ENCODE measurements at places on chromosomes 5 and 9.
A peak's percentile ranks its signal among the peaks of the same experiment; 100 is the strongest.

DNA sequence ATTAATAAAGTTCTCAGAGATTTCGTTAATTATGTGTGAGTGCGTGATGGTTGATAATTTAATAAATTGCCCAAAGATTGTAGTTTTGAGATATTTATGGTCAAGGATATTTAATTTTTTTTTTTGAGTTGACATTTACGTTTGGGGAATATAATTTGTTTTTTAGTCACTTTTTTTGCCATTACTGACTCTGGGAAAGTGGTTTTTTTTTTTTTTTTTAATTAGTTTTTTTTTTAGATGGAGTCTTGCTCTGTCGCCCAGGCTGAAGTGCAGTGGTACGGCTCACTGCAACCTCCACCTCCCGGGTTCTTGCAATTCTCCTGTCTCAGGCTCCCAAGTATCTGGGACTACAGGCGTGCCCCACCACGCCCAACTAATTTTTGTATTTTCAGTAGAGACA lies 1.7 kb downstream of the BDP1 start:
- H3K27ac ChIP-seq: peak overlapping the region; percentile 99
- peak overlapping the region; percentile 93 for H3K4me3 ChIP-seq
- peaks cover 14% of the 10 kb centered on the region for H3K4me1 ChIP-seq

DNA sequence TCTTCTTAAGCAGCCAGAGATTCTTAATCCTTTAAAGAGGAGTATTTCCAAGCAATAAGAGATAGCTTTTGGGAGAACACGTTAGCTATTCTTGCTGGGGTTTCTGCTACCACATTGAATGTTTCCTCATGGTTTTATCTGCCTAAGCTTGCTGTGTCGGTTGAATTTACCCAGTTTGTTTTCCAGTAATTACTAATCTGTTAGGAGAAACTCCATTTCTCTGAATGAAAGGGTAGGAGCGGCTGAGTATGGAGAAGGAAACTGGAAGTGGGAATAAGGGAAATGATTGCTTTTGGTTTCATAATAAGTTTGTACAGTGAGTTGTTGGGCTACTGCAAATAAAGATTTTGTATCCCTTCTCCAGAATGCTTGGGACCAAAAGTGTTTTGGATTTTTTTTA lies 1.2 kb downstream of the JAK2 start:
- no peak for DNase-seq
- peaks cover 18% of the 10 kb centered on the region for H3K4me1 ChIP-seq
- H3K27ac ChIP-seq: peak overlapping the region; percentile 84
- H3K36me3 ChIP-seq: no peaks in the 10 kb centered on the region
- H3K4me3 ChIP-seq: peak overlapping the region; percentile 94

DNA sequence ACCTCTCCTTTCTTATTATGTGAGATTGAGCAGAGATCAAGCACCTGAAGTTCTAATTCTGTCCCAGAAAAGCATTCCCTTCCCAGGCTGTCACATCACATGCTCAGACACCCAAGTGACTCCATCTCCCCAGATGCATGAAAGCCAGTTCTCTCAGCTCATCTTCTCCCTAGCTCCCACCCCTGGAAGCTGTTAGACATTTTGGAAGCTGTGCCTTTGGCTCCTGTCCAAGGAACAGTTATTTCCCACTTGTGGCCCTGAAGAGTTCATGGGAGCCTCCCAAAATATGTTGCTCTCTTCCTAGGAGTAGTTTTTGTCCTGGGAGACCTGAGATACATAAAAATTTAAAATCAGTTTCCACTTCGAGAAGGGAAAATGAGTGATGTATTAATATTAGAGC lies 161.4 kb upstream of the GAS1 start:
- DNase-seq: no peak
- H3K27ac ChIP-seq: no peak overlapping the region
- peaks cover 36% of the 10 kb centered on the region for H3K4me1 ChIP-seq
- H3K27me3 ChIP-seq: no peaks in the 10 kb centered on the region
- peaks cover 4% of the 10 kb centered on the region for H3K36me3 ChIP-seq
- no peak overlapping the region for H3K4me3 ChIP-seq

DNA sequence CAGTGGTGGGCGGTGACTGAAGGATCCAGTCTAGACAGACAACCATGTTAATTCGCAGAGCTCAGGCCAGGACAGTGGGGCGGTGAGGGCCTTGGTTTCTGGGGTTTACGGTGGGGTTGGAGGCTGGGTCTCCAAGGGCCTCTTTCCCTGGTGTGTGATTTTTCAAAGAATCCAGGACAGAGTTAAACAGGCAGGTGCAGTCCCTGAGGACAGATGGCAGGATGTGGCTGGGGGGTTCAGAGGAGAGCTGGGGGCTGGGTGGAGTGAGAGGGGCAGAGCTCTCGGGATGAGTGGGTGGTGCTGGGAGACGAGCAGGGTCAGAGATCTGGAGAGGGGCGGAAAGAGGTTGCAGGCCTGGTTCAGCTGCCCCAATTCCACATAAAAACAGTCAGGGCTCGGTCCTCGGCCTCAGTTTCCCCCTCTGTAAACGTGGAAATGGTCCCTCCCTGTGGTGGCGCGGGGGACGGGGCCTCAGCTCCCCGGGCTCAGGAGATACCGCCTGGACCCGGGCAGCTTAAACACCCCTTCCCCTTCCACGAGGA lies 145.9 kb downstream of the GAPVD1 start:
- DNase-seq: no peak
- peak overlapping the region; percentile 48 for H3K27ac ChIP-seq
- no peaks in the 10 kb centered on the region for H3K27me3 ChIP-seq

DNA sequence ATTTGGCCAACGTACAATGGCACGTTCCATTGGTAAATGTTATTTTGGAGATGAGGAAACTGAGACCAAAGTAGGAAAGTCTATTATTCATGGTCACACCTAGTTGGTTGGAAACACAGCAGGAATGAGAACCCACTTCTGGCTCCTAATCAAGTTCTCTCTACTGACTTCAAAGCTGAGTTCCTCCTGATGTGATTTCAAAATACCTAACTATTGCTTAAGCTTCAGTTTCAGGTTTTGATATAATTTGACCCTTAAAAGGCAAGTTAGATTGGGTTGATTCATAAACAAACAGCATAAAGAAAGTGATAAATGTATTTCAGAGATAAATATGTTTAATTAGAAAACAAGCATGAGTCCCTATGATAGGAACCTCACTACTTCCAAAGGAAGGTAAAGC lies 312.5 kb downstream of the PARP8 start:
- H3K4me3 ChIP-seq: no peak overlapping the region
- no peak for DNase-seq
- peaks cover 3% of the 10 kb centered on the region for H3K4me1 ChIP-seq
- H3K36me3 ChIP-seq: no peaks in the 10 kb centered on the region

DNA sequence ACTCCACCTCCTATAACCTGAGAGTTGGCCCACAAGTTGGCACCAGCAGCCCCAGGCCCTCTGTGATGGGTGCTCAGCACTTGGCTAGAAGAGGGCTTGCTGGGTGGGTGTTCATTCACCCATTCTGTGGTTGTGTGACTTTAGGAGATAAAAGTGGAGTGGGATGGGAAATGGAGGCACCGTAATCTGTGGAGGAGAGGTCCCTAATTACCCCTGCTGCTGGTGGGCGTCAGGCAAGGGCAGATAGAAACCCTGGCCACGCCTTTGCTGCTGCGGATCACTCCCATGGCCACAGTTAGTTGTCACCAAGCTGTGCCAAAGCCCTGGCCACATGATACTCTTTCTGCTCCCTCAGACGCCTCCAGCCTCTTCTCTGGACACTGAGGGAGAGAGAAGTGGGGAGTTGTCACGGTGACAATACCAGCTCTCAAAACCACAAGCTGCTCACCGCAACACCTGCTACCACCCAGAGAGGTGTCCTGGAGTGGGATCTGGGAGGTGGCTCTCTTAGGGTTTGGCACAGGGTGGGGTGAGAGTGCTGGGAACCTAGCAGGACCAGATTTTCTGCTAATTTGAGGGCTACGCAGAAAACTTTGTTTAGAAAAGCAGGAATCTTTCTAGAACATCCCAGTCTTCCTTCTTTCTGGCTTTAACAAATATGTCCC lies 12.0 kb upstream of the NEUROG1 start:
- H3K36me3 ChIP-seq: no peaks in the 10 kb centered on the region
- H3K4me1 ChIP-seq: peaks cover 18% of the 10 kb centered on the region
- H3K27me3 ChIP-seq: peaks cover 89% of the 10 kb centered on the region
- H3K4me3 ChIP-seq: no peak overlapping the region

GRCh38 chr5:56356836-56357160 lies 123.7 kb upstream of the ANKRD55 start:
- peak overlapping the region; percentile 96 for H3K27ac ChIP-seq
- H3K27me3 ChIP-seq: no peaks in the 10 kb centered on the region
- H3K4me3 ChIP-seq: no peak overlapping the region
- DNase-seq: no peak

- H3K4me1 ChIP-seq: no peaks in the 10 kb centered on the region
- DNase-seq: no peak
- no peak overlapping the region for H3K27ac ChIP-seq
- H3K4me3 ChIP-seq: no peak overlapping the region
- no peaks in the 10 kb centered on the region for H3K36me3 ChIP-seq
- no peaks in the 10 kb centered on the region for H3K27me3 ChIP-seq
These were observed 8.4 kb downstream of the ZNF474 start for GRCh38 chr5:122137702-122138101.

DNA sequence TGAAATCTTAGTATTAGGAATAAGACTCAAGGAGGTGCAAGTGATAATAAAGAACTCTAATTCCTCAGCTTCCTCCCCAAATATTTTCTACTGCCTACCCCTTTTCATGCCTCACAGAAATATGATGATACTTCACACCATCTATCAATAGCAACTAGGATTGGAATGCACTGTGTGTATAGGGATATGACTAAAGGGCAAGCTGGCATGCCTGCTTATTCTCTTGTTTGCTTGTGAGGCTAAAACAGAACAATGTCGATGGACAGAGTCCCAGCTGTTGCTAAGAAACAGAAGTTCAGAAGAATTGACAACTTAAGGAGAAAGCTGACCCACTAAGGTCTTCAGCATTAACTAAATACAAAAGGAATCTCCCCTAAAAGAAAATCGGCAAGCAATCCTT lies 9.7 kb upstream of the CHD1 start:
- DNase-seq: no peak
- no peaks in the 10 kb centered on the region for H3K27me3 ChIP-seq
- H3K27ac ChIP-seq: no peak overlapping the region
- H3K4me3 ChIP-seq: no peak overlapping the region

DNA sequence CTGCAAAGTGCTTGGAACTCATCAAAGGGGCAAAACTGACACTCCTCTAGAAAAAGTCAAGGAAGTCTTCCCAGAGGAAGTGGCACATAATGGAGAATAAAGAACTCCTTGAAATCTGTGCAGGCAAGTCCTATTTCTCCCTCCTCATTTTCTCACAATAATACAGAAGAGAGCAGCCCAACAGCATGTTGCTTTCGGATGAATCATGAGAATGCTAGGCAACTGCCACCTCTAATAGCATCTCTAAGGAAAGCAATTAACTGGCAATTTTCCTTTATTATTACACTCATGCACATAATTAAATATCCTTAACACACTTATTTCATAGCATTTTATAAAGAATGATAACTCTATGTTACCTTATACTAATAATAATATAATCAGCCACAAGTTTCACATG lies 122.2 kb upstream of the PTGER4 start:
- no peak overlapping the region for H3K27ac ChIP-seq
- H3K4me1 ChIP-seq: peaks cover 45% of the 10 kb centered on the region
- H3K4me3 ChIP-seq: no peak overlapping the region
- no peaks in the 10 kb centered on the region for H3K36me3 ChIP-seq

DNA sequence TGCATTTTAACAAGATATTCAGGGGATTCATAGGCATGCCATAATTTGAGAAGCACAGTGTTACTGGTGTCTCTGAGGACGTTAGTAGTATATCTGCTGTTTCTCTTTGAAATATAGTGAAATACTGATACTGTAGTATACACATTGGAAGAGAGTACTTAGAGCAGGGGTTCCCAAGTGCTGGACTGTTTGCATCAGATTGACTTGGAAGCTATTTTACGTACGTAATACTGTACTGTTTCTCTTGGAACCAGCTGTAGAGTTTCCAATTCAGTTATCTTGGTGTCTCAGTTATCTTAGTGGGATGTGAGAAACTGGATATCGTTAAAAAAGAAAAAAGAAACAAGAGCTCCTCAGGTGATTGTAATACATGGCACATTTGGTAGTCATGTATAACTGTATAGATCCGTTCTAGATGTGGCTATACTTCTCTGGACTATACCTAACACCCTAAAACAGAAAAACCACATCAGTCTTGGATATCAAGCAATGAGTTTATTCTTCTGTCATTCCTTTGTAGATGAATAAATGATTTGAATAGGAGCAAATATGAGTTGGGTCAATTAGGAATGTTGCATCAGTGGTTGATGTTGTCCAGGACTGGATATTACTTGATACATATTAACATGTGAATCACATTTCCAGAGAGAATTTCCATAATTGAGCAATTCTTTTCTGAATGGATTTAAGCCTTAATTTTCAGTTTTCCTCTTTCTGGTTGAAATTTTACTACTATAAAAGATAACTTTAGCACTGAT lies 33.4 kb downstream of the PRRC1 start:
- H3K27me3 ChIP-seq: no peaks in the 10 kb centered on the region
- no peaks in the 10 kb centered on the region for H3K4me1 ChIP-seq
- peaks cover 43% of the 10 kb centered on the region for H3K36me3 ChIP-seq
- no peak overlapping the region for H3K4me3 ChIP-seq

DNA sequence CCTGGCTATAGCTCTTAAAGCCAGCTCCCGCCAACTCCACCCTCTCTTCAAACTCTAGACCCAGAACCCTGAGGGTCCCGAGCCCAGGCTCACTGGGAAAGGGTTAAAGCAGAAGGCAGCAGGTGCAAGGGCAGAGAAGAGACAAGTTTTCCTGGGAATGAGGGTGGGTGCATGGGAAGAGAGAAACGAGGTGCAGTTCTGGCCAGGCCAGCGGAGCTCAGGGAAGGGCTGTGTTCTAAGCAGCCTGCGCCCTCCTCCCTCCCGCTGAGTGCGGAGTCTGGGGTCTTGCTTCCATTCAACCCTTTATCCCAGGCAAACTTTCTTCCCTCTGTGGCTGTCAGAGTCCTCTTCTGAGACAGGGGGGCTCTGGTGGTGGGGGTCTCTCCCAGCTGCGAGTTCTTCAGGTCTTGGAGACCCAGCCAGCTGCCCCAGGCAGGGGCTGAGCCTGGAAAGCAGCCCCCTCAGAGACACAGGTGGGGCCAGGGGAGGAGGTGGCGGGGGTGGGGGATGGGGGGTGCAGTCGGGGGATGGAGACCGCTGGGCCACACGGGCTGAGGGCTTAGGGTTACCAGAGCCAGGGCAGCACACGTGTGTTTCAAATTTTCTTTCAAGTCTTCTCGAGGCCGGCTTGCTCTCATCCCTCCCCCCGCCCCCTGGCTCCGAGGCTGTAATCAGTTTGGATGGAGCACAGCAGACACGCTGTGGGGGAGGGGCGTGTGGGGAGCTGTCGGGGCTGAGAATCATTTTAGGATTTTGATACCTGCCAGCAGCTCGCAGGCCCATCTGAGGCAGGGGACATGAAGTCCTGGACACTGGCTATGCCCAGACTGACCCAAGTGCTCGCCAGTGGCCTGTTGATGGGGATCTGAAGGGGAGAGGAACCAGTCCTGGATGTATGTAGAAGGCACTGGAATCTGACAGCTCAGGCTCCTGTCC lies 169.6 kb upstream of the SMIM23 start:
- H3K36me3 ChIP-seq: no peaks in the 10 kb centered on the region
- H3K27me3 ChIP-seq: peaks cover 21% of the 10 kb centered on the region
- no peak overlapping the region for H3K4me3 ChIP-seq
- peaks cover 6% of the 10 kb centered on the region for H3K4me1 ChIP-seq
- H3K27ac ChIP-seq: no peak overlapping the region
